T-cell (primary cell): ENCODE measurements at places on chromosomes 4 and X.

DNA sequence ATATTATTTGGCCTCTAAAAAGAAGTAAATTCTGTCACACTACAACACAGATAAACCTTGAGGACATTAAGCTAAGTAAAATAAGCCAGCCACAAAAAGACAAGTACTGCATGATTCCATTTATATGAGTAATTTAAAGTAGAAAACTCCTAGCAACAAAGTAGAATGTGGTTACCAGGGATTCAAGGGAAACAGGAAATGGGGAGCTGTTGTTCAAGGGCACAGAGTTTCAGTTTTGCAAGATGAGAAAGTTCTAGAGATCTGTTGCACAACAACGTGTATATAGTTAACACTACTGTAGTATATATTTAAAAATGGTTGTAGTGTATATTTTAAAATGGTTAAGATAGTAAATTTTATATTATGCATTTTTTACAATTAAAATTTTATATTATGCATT is 25.4 kb downstream of the SEC31A start:
- no peak for DNase-seq

DNA sequence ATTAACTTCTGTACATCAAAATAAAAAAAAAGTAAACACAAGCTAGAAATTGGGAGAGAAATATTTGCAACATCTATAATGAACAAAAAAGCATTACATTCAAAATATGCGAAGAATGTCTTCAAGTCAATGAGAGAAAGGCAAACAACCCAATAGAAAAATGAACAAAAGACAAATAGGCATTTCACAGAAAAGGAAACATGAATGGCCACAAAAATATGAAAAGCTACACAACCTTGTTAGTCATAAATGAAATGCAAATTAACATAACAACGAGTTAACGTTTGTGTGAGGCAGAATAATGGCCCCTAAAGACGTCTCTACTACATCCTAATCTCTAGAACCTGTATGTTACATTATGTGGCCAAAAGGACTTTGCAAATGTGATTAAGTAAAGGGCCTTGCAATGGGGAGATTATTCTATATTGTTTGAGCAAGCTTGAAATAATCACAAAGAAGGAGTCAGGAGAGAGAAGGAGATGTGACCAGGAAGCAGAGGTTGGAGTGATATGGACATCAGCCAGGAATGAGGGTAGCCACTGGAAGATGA is 86.8 kb downstream of the WDFY3 start:
- DNase-seq, result no peak

DNA sequence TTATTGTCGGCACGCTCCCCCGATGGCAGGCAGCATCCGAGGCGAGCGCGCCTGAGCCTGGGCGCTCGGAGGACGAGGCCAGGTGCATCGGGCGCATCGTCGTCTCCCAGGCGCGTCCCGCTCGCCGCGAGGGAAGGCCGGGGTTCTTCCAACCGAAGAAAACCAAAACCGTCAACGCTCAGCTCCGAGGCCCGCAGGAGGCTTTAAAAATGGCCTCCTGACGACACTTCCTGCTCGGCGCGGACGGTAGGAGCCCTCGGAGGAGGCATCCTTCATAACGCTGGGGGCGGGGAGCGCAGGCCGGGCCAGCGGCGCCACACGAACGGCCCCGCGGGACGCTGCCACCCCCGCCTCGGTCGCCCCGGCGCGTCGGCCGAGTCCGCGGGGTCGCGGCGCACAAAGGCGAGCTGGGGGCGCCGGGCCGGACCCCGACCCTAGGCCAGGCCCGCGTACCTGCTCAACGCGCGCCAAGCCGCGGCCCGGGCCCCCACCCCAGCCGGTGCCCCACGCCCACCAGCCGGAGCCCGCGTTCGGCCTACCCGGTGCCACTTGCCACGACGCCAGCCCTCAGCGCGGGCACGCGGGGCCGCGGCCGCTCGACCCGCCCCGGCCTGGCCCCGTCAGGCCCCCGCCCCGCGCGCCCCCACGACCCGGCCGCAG is 501 bp downstream of the ZNF518B start:
- peak; percentile 40 for DNase-seq

- no peak for DNase-seq
These were observed 232.1 kb downstream of the CPE start for GRCh38 chr4:165610679-165611437.

GRCh38 chrX:83508006-83508405 is at the start of gene POU3F4:
TSS of gene POU3F4 (plus strand) at chrX:83508290. CDS start at chrX:83508325, 35 bp downstream.
- DNase-seq, result no peak

DNA sequence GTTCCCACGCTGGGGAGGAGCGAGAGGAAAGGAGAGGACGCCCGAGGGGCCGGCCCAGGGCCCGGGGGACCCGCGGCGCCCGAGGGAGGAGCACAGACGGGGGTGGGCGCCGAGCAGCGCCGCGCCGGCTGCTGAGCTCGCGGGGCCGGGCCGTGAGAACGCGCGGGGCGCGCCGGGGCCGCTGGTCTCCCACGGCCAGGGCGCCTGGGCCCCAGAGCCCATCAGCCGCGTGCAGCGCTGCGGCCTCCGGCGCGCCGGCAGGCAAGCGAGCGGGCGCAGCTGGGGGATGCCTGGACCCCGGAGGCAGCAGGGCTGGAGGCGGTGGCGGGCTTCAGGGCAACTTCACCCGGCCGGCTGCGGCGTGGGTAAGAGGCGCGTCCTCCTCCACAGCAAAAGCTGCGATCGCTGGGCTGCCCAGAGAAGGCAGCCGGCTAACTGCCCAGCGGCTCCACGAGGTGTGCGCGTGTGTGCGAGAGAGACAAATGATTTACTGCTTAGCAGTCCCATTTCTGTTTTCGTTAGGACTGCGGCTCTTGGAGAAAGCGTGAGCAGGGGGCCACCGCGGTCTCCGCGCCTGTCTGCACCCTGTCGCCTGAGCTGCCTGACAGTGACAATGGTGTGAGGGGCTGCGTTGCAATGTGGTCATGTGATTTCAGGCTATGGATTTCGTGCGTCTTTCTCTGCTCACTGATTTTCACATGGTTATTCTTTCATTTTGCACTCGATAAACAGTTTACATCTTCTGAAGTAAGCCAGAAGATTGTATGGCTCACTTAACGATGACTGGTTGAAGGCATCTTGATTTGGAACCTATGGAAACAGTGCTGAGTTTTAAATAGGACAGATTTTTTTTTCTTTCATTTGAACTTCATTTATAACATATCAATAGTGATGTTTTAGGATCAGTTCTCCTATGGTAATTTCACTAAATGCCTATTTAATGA is 1.2 kb downstream of the GUCY1A1 start:
- DNase-seq, result no peak

DNA sequence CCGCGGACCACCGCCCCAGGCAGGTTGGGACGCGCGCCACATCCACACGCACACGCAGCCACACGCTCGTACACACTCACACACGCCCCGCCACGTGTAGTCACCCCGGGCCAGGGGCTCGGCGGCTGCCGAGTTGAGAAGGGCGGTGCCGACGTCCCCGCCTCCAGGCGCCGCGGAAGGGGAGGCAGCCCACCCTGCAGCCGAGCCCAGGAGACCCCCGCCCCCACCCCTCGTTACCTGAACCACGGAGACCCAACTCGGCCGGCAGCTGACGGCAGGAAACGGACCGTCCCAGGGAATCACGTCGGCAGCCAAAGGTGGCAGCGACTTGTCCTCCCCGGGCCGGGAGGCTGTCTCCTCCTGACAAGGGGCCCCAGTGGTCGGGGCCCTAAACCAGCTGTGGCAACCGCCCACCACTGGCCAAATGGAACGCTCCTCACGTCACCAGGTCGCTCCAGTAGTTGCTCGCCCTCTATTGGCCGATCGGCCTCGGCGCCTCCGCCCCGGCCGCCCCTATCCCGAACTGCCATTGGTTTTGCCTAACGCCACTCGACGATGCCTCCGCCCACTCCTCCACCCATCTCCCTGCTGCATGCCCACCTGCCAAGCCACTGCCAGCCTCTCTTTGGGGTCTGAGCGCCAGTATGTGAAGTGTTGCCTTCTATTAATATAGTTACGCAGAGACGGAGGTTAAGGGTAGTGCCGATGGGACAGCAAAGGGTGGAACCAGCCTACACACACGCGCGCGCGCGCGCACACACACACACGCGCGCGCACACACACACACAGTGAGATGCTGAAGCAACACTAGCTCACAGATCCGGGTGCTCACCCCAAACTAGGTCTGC is at the start of gene ZDHHC9:
Gene ZDHHC9, minus strand, starts transcription at position 428 of the 848 bp plus-strand sequence. CDS start 1,941 bp downstream, outside the sequence.
- DNase-seq, result peak; percentile 76

GRCh38 chr4:16503421-16504100 is 277.3 kb upstream of the TAPT1 start:
- no peak for DNase-seq

DNA sequence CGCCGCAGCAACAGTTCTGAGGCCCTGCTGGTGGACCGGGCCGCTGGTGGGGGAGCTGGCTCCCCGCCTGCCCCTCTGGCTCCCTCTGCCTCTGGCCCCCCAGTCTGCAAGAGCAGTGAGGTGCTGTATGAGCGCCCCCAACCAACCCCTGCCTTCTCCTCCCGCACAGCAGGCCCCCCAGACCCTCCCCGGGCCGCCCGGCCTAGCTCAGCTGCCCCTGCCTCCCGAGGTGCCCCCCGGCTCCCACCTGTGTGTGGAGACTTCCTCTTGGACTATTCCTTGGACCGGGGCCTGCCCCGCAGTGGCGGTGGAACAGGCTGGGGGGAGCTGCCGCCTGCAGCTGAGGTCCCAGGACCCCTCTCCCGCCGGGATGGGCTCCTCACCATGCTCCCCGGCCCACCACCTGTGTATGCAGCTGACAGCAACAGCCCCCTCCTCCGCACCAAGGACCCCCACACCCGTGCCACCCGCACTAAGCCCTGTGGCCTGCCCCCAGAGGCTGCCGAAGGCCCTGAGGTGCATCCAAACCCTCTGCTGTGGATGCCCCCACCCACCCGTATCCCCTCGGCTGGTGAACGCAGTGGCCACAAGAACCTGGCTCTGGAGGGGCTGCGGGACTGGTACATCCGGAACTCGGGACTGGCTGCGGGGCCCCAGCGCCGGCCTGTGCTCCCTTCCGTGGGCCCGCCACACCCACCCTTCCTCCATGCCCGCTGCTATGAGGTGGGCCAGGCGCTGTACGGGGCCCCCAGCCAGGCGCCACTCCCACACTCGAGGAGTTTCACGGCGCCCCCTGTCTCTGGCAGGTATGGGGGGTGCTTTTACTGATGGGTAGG is 6.3 kb downstream of the PRAF2 start:
- no peak for DNase-seq

- DNase-seq, result peak; percentile 6
These were observed 162.1 kb downstream of the CBR4 start for GRCh38 chr4:168847771-168848502.

- DNase-seq, result no peak
These were observed 173.0 kb upstream of the PCDH18 start for GRCh38 chr4:137705171-137705783.

GRCh38 chrX:150361777-150362351 is 1.3 kb upstream of the MAMLD1 start:
- DNase-seq, result peak; percentile 7

- no peak for DNase-seq
These were observed 35.6 kb downstream of the GAB1 start for GRCh38 chr4:143372093-143372915.

- DNase-seq, result no peak
These were observed 131.2 kb upstream of the GPC4 start for GRCh38 chrX:133546441-133546840.

- DNase-seq, result no peak
These were observed 12.9 kb upstream of the ADH4 start for GRCh38 chr4:99156992-99157391.

DNA sequence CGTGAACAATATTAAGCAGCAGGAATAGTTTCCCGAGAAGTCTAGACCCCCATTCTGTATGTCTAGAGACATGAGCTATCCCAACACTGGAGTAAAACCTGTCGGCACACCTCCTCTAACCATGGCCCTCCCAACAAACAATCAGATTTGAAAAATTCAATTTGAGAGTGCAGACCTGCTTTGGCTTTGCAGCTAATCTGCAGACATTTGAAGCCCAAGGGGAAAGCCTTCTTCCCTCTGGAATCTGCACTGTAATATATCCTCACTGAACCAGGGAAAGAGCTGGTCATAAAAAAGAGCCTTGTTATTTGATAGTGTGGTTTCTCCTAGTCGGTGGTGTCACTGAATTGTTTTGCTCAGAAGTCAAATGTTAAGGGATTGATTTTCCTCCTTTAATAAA is 44.6 kb upstream of the KLHL34 start:
- DNase-seq, result no peak

DNA sequence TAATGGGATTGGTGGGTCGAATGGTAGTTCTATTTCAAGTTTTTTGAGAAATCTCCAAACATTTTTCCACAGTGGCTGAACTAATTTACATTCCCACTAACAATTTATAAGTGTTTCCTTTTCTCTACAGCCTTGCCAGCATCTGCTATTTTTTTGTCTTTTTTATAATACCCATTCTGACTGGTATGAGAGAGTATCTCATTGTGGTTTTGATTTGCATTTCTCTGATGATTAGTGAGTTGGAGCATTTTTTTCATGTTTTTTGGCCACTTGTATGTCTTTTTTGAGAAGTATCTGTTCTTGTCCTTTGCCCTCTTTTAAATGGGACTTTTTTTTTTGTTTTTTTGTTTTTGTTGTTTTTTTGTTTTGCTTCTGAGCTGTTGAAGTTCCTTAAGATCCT is 200.0 kb upstream of the GK2 start:
- DNase-seq, result no peak

DNA sequence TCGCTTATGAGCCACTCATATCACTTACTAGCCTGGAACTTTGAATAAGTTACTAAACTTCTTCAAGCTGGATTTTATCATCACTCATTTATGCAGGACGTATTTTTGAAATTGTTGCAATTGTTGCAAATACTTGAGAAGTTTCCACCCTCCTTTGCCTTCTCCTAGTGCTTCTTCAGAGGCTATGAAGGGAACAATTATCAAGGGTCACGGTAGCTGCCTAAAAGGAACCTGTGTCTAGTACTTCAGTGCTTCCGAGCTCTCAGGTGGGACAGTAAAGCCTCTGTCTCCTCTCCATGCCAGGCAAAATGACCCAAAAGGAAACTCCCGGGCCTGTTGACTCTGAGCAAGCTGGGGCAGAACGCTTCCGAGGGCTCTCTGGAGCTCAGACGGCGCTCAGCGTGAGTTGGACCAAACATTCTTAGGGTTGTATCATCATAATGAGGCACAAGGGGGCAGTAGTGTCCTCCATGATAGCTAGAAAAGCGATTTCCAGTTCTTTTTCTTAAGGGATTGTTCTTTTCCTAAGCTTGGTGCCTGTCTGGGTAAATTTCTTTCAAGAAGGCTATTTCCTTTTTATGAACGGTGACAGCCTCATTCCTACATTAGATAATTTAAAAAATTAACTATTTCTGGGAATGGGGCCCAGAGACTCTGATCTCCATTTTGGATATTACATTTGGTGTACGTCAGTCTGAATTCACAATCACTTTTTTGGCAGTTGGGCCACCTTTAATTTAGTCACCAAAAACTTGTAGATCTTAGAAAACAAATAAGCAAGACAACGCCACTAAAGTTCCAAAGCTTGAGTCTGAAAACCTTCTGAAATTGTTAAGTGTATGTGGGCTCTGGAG is 73.1 kb downstream of the PACRGL start:
- no peak for DNase-seq

- DNase-seq, result no peak
These were observed 39.6 kb downstream of the NUDT11 start for GRCh38 chrX:51456814-51457213.

GRCh38 chr4:123874063-123874462 is 477.5 kb downstream of the SPRY1 start:
- DNase-seq, result no peak

GRCh38 chr4:40992472-40993295 is 221.7 kb downstream of the APBB2 start:
- no peak for DNase-seq
